ENCODE measurements at places on chromosomes 16 and 17.

DNA sequence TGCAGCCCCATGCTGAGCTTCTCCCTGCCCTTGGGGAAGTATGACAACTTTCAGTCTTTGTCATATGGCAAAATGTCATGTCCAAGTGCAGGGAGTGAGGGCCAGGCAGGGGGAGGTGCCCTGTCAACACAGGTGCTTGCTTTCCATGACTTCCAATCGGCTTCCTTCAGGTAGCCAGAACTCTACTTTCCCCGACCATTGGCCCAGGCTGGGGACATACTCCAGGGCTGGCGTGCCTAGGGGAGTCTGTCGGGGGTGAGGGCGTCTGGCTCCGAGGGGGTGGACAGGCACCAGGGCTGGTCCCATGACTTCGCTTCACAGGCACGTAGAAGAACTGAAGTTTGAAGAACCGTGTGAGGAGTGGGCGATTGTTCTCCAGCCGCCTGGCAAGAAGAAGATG is 19.8 kb upstream of the PIK3R6 start:
- no peak for DNase-seq

DNA sequence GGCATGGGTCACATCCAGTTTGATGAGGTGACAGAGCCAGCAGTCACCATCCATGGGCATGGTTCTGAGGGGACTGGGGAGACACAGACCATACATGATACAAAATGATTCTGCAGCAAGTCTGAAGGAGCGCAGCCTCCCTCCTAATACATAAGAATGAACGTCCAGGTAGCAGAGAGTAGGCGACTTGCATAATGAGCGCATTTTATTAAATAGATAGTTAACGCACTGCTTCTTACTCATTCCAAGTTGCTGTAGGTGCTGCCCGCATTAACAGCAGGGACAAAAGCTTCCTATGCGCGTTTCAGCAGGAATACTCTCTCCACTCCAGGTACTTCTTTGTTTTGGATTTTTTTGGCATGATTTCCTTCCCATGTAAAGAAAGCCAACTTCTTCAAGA is 73.8 kb downstream of the SLC5A11 start:
- no peak for DNase-seq

- DNase-seq: no peak
Measured at GRCh38 chr17:58200024-58200633, 7.6 kb downstream of the EPX start.

DNA sequence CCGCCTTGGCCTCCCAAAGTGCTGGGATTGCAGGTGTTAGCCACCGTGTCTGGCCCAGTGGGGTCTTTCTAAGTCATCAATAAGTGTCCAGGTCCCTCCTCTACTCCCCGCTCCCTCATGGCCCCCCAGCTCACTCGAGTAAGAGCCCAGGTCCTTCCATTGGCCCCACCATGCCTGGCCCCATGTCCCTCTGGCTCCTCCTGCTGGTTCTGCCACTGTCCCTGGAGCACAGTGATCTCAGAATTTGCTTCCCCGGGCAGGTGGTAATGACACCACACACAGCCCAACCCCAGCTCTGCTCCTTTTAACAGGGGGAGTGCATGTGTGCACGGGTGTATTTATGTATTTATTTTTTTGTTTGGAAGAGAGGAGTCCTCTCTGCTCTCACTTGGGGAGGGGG is 19.6 kb downstream of the MGAT5B start:
- no peak for DNase-seq

DNA sequence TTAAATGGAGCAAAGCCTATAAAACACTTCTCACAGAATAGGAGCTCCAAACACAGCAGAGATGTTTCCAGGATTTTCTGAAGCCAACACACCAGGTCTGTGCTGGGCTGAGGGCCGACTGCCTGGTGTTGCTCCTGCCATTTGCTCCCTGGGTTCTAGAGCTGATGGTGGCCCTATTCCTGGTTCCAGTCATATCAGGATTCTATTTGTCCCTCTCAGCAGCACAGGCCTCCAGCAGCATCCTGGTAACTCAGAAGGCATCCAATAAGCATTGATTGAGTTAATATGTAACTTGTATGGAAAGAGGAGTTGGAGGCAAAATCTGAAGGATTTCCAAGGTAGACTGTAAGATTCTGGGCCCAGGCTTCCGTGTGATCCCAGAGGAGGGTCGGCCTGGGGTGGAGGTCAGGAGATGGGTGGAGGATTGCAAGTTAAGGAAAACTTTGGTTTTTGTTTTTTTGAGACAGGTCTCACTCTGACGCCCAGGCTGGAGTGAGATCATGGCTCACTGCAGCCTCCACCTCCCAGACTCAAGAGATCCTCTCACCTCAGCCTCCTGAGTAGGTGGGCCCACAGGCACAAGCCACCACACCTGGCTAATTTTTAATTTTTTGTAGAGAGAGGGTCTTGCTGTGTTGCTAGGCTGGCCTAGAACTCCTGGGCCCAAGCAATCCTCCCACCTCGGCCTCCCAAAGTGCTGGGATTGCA is 5.7 kb downstream of the NUPR1 start:
- DNase-seq: no peak

GRCh38 chr17:72692676-72693075 is 399.8 kb downstream of the SLC39A11 start:
- no peak for DNase-seq

Measured in amniotic stem cell (primary cell).